Stimulated activated CD8-positive, alpha-beta memory T cell treated with anti-CD3 and anti-CD28 coated beads, Interleukin-12 subunit alpha, Interleukin-12 subunit beta, amount 100 ng/mL, for 4 hours (primary cell): ENCODE measurements at places on chromosomes 3 and 15.

DNA sequence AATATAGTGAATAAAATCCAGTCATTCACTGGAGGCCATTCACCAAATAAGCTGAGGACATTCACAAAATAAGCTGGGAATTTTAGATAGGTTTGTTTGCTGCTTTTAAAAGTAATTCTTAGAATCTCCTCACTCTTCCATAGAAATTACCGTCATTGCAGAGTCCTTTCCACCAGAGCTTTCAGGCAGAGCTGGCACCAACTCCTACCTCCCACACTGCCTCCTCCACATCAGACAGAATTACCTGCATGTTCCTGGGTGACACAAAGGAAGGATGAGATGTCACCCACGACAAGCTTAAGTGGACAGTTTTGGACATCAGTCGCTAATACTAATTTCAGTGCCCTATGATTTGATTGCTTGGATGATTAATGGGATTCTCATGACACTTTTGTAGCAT is 1113.2 kb downstream of the IGSF11 start:
- DNase-seq = no peak

DNA sequence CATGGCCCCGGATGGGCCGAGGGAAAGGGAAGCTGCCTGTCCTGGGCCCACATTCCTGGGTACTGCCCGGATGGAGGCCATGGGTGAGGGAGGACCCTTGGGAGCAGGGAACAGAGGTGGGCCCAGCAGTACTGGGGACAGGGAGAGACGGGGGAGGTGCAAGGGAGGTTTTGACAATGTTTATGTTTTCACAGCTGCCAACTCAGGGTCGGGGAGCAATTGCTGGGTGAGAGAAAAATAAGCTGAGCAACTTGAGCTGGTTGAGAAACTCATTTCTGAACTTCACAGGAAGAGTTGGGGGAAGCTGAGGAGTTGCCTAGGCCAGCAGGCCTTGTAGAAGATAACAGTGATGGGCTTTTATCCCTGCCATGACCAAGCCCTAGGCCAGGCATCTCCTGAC is 11.1 kb upstream of the TSPAN3 start:
- DNase-seq = no peak

- DNase-seq = no peak
Measured at GRCh38 chr3:170539897-170540296, 46.0 kb downstream of the SLC7A14 start.

- DNase-seq = no peak
Measured at GRCh38 chr3:168608926-168609325, 513.2 kb upstream of the GOLIM4 start.

- peak; percentile 58 for DNase-seq
Measured at GRCh38 chr3:46946856-46947545, 29.5 kb downstream of the CCDC12 start.

- no peak for DNase-seq
Measured at GRCh38 chr3:142981108-142981507, 17.6 kb upstream of the PAQR9 start.
